ENCODE measurements at places on chromosomes 3 and 15.

DNA sequence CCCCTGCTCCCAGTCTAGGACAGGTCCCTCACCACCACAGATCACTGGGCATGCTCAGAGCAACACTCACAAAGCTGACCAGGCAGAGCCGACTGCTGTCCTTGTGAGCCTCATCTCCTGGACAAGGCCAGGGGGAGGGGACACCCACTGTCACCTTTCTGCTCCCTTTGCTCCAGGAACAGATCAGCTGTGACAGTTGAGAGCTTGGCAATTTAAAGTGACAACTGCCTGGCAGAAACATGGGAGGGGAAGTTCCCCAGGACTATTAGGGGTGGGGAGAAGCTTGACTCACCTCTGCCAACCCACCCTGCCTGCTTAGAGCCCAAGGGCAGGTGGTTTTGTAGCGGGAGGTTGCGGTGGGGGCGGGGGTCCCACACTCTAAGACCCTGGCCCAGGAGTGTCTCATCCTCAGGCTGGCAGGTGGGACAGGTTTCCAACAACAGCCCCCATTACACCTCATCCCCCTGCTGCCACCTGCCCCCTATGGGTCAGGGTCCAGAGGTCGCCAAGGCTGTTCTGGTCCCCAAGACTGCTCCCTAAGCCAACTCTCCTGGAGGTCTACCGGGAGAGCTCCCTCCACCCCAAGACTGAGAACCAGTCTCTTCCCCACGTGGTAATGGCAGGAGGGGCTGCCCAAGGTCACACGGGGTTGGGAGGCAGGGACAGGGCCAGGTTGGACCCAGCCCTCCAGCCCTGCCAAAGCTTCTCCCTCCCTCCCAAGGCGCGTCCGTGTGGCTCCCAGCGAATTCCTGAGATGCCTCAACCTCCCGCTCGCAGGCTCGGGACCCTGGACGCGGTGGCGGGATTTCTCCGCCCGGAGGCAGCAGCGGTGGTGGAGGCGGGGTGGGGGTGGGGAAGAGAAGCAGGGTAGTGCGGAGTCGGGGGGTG lies 80.4 kb downstream of the IQSEC1 start:
- DNase-seq = no peak

DNA sequence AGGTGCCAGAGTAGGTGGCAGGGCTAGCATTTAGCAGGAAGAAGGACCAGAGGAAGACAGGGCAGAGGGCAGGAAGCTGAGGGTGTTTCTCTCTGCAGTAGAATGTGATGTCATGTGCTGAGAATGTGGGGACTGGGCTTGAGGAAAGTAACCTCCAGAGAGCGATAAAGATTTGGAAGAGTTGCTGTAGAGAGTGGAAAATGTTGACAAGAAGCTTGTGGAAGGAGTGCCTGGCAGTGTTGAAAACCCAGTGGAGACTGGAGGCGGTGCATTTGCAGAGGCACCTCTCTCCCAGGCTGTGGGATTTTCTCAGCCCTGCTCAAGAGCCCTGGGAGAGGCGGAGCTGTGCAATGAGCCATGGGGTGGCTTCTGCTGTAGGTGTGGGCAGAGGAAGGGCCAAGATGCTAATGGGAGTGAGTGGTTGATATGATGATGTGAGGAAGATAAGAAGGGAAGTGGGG lies 54.8 kb downstream of the MESD start:
- no peak for DNase-seq

DNA sequence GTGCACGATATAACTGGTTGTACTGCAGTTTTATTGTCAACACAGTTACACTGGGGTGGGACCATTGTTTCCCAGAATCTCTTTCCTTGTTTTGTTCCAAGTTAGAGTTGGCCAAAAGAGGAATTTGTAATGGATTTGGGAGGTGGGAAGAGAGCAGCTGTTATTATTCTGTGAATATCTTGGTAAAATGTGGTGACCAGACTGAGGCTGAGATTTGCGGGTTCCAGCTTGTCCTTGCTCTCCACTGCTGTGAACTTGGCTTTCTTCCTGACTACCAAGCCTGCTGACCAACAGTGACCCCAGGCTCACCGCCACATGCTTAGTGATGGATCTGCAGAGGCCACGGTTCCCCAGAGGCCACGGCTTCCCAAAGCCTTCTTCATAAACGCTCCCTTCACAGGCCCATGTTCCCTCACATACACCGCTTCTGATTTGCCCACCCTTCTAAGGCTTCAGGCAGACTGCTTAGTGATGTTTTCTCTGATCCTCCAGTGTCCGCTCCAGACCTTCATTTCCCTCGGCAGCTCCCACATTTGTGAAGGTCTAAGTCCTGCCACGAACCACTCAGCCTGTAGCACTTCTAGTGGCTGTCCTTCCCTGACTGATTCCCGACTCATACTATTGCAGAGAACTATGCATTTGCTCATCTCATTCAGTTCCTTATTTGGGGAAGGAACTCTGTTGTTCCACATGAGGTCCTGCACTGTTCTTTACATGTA lies 525.5 kb upstream of the RGMA start:
- DNase-seq = no peak

- DNase-seq = no peak
Observed at GRCh38 chr3:104245981-104246380, 1120.7 kb upstream of the ALCAM start.

DNA sequence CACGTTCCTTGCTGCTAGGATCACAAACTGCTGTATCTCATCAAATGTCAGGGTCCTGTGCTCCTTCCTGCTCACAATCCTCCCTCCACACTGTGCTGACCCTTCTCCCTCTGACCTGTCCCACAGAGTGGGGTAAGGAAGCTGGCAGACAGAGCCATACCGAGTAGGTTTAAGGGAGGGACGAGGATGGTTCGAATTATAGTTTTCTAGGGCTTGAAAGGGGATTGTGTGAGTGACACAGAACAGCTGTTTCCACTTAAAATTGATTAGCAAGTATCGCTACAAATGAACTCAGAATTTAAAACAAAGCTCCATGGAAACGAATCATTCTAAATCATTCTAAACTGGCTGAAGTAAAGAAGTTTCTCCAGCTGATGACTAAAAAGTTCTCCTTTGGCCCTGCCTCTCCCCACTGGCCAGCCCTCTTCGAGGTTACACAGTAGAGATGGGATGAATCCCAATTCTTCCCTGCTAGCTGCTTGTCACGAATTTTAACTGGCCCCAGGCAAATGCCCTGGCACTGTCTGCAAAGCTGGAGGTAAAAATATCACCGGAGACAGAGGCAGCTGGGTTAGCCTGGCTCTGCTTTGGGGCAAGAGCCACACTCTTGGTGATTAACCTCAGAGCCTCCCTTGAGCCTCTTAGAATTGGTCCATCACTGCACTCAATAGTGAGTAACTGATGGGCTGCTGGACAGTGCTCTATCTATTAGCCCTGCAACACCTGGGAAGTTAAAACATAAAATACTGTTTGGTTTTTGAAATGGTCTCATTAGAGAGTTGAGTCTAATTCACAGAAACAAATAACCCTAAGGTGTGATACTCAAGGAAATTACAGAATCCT lies 194.9 kb downstream of the CHST2 start:
- no peak for DNase-seq

- DNase-seq = no peak
Observed at GRCh38 chr3:11596387-11596786, 47.3 kb downstream of the VGLL4 start.

- DNase-seq = no peak
Observed at GRCh38 chr3:194998948-194999347, 272.0 kb downstream of the XXYLT1 start.

DNA sequence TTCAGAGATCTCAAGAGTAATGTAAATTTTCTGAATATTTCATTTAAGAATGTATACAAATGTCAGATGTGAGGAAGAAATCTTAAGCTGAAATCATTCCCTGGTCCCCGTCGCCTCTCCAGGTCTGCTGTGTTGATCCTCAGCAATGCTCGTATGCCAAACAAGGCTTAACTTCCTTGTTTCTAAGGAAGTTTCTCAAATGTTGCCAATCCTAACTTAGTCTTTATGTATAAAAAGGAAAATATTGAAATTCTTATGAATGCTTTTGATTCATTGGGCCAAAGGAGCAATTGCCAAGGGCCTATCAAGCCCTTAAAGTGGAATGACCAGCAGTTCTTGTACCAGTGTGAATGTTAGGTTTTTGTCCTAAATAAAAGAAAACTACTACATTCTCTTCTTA lies 507.7 kb upstream of the SEMA6D start:
- DNase-seq = no peak

DNA sequence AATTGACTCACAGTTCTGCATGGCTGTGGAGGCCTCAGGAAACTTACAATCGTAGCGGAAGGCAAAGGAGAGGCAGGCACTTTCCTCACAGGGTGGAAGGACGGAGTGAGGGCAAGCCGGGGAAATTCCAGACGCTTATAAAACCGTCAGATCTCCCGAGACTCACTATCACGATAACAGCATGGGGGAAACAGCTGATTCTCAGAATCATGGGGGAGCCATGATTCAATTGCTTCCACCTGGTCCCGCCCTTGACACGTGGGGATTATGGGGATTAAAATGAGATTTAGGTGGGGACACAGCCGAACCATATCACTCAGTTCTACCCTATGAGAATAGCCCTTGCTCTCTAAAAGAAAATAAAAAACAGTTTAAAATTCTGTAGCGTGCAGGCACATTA lies 13.4 kb upstream of the SYNPR start:
- no peak for DNase-seq

GRCh38 chr15:20351448-20351971 lies 190.1 kb downstream of the GOLGA6L6 start:
- DNase-seq = no peak

DNA sequence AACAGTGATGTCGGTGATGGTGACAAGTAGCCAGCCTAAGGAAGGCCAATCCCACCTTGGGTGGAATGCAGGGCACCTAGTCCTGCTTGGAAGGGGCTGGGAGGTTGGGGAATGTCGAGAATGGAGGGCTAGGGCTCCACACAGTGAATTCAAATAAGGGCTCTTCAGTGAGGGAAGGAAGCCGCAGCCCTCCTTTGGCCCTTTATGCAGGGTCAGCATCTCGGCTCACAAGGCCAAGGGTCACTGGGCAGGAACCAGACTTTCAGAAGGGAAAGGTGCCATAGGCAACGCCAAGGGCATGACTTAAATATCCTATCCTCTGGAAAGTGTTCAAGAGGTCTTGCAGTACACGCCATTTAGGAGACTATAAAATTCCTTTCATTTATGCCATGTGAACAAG lies 56.9 kb downstream of the CLEC3B start:
- DNase-seq = no peak

- DNase-seq = no peak
Observed at GRCh38 chr15:98609144-98609852, 39.0 kb upstream of the IGF1R start.

GRCh38 chr3:27228805-27229204 lies 140.4 kb downstream of the NEK10 start:
- DNase-seq = no peak

- no peak for DNase-seq
Observed at GRCh38 chr15:100141311-100142001, 200.3 kb downstream of the ADAMTS17 start.

DNA sequence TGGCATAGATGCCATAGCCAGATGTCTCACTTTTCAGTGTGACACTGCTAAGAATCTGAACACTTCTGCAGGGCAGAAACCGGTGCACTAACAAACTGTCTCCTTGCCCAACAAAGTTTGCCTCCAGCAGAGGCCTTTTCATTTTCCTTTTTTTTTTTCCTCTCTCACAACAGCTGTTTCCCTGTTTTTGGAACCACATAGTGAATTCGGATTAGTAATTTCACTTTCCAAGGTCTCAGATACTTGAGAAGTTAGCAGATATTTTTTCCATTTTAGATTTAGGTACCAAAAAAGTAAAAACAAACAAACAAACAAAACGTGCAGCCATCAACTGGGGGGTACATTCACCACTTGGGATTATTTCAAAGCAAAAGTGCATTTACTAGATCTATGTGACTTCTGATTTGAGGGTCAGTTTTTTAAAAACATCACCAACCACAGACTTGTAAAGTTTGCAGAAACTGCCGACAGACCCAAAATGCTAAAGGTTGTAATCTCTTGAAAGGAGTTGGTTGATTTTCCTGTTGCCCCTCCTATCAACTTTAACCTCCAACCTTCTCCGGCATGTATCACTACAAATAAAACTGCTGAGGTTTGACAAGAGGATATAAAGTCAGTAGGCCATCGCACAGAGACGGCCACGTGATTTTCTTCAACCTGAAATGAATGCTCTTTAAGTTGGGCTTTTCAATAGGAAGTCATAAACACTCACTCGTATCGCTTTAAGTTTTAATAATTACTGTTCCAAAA lies 169.1 kb downstream of the CDIN1 start:
- no peak for DNase-seq

DNA sequence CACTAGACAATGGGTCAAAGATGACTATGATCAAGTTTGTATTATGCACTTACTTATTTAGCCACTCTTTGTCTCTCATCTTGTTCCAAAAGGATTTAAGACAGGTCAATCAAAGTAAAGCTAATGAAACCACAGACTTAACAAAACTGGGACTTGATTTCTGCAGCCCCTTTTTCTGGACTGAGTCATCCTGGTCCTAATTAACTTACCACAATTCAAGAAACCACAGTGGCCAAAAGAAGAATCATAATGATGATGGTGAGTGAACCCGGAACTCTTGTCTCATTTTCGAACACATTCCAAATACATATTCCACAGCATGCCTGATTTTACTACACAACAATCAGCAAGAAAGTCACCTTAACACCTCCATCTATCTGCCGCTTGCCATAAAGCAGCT lies 1333.0 kb downstream of the ROBO1 start:
- DNase-seq = no peak

- no peak for DNase-seq
Observed at GRCh38 chr3:117566926-117567325, 857.3 kb downstream of the TUSC7 start.

DNA sequence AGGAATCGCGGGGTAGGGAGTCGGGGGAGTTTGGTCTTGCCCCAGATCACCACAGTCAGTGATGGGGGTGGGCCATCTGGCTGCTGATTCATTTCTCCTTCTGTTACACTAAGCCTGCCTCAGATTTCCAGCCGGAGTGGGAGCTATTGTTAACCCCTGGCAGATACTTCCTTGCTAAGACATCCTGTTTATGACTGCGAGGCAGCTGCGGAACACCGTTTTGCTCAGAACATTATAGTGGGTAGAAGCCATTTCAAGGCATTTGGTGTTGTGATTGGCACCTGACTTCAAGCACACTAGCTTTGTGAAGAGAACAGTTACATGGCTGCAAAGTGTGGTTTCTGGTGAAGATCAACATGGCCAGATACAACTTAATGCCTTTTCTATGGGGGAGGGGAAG lies 73.8 kb downstream of the FLNB start:
- no peak for DNase-seq

DNA sequence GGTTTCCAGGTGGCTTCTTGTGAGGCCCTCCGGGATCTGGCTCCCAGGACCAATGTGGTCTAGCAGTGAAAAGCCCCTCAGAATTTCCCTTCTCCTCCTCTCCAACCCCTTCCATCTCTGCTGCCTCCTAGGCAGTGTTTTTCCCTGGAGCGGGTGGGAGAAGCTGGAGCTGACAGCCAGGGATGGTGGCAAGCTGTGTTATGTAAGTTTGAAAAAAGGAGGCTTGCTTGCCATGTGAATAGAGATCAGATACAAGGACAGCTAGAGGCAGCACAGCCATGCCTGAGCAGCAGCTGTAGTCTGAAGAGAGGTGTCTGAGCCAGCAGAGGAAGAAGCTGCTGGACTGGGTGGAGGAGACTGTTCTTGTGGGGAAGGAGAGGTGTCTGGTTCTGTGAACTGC lies 20.6 kb downstream of the SNAPC5 start:
- DNase-seq = no peak

GRCh38 chr3:16382845-16383244 lies 117.8 kb downstream of the OXNAD1 start:
- no peak for DNase-seq

- no peak for DNase-seq
Observed at GRCh38 chr3:112557976-112558375, 3.8 kb downstream of the ATG3 start.

GRCh38 chr3:40043444-40043755 lies 234.0 kb downstream of the MYRIP start:
- DNase-seq = no peak

- no peak for DNase-seq
Observed at GRCh38 chr3:32387512-32387911, 4.1 kb upstream of the CMTM7 start.
